ENCODE measurements at places on chromosomes 4 and X.

DNA sequence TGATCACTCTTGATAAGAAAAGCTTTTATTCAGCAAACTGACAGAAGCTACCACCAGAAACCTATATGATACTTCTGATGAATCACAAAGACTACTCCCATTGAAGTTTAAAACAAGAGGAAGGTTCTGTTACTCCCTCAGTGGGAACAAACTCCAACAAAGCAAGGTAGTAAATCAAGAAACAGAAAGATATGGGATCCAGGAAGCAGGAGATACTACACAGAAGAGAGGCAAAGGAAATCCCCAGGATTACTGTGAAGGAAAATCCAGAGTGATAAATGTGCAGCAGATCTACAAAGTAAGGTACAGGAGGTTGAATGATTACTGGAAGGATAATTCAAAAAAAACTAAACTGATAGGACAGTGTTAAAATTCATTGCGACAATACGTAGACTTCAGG lies 222.4 kb downstream of the HHIP start:
- DNase-seq = no peak

GRCh38 chrX:124690495-124690894 lies 344.1 kb downstream of the SH2D1A start:
- DNase-seq = no peak

GRCh38 chr4:77025643-77026321 lies 50.0 kb downstream of the CCNI start:
- DNase-seq = no peak

- DNase-seq = no peak
These were observed 50.5 kb downstream of the PSAPL1 start for GRCh38 chr4:7384003-7384928.

DNA sequence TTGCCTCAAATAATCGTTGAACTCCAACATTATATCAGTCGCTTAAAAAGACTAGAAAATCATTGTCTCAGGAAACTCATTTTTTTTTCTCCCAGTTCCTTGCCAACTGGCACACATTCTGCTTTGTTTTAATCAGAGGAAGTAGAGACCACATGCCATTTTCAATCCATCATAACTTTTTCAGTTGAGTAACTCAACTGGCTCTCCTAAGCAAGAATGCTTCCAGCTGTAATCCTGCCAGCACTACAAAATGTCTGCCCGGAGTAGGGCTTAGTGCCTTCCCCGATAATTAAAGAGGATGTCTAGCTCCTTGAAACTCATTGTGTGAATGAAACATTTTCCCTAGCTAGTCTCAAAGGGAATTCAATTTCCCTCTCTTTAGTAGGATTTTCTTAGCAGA lies 33.0 kb downstream of the FREM3 start:
- no peak for DNase-seq

DNA sequence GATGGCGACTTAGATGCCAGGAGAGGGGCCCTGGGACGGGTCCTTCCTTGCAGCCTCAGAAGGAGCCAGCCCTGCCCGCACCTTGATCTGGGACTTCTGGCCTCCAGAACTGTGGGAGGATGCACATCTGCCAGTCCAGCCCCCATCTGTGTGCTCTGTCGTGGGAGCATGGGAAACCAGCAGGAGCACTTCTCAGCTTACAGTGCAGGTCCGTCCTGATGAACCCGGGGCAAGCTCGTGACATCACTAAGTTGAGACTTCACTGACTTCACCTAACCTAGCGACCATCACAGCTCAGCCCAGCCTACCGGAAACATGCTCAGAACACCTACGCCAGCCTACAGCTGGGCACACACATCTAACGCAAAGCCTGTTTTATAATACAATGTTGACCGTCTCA lies 38.1 kb downstream of the ABLIM2 start:
- no peak for DNase-seq

GRCh38 chr4:143186649-143187048 lies 1.9 kb downstream of the USP38 start:
- DNase-seq = no peak

GRCh38 chrX:16966752-16967448 lies 20.4 kb downstream of the REPS2 start:
- no peak for DNase-seq

- DNase-seq = no peak
These were observed 74.5 kb upstream of the PAQR3 start for GRCh38 chr4:79013756-79014155.

DNA sequence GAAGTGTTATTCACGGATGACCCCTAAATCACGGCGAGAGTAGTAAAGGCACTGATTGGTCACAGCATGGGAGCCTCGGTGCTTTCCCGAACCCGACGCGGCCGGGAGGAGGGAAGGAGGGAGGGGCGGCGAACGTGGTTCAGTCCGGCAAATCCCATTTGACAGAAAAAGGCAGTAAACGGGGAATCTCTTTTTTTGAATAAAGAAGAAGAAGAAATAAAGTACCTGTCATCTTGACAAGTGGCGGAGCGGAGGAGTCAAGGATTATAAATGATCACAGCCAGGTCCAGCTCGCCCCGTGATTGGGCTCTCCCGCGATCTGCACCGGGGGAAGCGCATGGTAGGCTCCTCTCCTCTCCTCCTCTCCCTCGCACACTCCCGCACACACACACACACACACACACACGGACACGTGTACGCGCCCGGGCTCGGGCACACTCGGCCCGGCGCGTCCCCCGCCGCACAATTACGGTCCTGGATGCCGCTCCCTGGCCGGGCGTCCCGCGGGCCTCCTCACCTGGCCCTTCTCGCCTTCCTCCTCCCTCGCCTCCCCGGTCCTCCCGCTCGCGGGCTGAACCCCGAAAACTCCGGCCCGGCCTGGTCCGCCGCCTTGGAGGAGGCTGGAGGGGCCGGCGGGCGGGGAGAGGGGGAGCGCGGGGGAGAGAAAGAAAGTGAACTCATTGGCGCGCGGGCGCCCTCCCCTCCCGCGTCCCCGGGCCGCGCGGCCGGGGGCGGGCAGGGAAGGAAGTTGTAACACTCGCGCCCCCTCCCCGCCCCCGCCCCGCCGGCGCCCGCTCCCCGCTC lies 99.2 kb upstream of the TENM3 start:
- DNase-seq = peak; percentile 35

DNA sequence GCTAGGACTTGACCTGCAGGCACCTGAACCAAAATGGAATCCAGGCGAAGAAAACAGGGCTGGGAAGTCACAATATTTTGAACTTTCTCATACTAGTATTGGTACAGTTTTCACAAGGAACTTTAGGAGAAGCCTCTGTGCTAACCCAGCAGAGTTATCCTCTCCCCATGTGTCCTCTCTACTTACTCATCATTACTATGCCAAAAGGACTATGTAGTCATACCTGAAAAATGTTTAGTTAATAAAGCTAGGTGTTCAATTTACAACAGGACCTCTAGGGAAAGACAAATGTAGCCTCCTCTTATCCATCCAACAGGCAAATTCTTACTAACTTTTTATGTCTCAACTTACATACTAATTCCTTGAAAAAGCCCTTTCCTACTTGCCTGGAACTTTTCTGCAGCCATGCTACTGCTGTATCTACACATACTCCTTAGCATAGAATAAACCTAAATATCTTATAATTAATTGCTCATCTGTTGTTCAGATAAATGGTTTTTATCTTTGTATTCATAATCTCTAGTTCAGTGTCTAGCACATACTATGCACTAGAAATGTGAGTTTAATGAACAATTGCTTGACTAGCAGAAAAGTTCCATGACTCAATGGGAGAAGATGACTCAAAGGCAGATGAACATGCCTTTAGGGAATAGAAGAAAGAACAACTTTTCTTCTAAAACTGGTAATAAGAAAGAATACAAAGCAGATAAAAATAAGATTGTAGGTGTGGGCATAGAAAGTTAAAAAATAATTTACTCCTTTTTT lies 215.5 kb upstream of the VEGFC start:
- no peak for DNase-seq

GRCh38 chr4:159117968-159118367 lies 15.1 kb downstream of the RAPGEF2 start:
- DNase-seq = no peak

- no peak for DNase-seq
These were observed 545 bp downstream of the ABCE1 start for GRCh38 chr4:145098675-145099037.

- no peak for DNase-seq
These were observed 1068.4 kb downstream of the PCDH18 start for GRCh38 chr4:136463941-136464340.

GRCh38 chr4:876780-877179 lies 50.9 kb upstream of the CPLX1 start:
- DNase-seq = no peak

GRCh38 chr4:917466-917865 lies 14.7 kb downstream of the GAK start:
- no peak for DNase-seq

DNA sequence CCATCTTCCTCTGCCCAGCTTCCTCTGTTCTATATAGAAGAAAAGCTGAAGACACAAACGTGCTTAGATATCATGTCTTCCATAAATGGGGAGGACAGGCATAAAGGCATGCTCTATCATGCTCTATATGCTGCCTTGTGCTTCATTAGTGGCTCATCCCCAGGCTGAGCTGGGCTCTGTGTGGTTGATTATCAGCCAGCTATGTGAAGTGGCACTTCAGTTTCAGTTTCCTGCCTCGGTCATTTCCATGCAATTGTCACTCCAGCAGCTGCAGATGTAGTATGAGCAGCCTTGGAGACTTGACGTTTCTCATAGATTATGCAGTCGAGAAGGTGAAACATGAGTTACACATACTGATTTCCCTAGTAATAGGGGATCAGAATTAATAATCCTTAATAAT lies 106.2 kb downstream of the SYTL5 start:
- DNase-seq = no peak

DNA sequence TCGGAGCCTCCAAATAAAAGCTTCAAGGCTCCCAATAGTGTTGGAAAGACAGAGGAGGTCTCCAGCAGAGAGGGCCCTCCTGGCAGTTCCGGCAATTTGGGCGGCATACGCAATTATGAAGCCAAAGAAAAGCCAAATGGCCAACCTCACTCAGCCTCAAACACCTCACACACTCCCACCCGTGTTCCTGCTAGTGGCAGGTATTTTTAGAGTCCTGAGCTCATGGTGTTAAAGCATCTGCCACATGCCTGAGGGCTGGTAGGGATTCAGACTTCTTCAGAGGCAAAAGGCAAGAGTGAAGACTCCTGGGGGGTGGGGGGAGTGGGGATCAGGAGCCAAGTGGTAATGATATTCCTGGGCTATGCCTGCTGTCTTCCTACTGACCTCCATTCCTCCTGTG lies 7.4 kb downstream of the RAB33A start:
- DNase-seq = no peak

DNA sequence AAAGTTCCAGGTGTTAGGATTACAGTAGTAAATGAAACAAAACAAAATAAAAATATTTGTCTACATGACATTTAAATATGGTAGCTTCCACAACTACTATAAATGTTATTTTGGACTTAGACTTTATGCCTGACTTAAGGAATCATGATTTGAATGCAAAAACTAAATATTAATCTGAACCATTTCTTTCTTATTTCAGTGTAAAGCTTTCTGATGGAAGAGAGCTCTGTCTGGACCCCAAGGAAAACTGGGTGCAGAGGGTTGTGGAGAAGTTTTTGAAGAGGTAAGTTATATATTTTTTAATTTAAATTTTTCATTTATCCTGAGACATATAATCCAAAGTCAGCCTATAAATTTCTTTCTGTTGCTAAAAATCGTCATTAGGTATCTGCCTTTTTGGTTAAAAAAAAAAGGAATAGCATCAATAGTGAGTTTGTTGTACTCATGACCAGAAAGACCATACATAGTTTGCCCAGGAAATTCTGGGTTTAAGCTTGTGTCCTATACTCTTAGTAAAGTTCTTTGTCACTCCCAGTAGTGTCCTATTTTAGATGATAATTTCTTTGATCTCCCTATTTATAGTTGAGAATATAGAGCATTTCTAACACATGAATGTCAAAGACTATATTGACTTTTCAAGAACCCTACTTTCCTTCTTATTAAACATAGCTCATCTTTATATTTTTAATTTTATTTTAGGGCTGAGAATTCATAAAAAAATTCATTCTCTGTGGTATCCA lies 1.6 kb downstream of the CXCL8 start:
- no peak for DNase-seq

- DNase-seq = no peak
These were observed 268.0 kb downstream of the ADGRL3 start for GRCh38 chr4:61468024-61468720.

DNA sequence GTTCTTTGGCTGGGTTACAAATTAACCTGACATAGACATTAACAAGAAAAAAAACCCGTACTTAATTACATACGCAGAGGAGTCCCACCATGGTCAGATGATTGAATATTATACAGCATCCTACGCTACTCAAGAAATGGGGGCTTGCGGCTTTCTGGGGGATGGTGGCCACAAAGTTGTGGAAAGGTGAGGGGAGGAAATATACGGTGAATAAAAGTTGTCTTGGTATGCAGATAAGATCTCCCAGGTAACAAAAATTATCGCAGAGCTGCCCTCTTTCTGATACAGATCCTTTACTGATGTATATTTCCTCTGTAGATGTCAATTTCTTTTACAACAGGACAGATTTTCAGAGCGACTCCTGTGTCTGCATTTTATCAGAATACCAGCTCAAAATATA lies 890 bp downstream of the DCAF16 start:
- DNase-seq = no peak

GRCh38 chrX:120350450-120351138 lies 11.3 kb upstream of the ATP1B4 start:
- no peak for DNase-seq

DNA sequence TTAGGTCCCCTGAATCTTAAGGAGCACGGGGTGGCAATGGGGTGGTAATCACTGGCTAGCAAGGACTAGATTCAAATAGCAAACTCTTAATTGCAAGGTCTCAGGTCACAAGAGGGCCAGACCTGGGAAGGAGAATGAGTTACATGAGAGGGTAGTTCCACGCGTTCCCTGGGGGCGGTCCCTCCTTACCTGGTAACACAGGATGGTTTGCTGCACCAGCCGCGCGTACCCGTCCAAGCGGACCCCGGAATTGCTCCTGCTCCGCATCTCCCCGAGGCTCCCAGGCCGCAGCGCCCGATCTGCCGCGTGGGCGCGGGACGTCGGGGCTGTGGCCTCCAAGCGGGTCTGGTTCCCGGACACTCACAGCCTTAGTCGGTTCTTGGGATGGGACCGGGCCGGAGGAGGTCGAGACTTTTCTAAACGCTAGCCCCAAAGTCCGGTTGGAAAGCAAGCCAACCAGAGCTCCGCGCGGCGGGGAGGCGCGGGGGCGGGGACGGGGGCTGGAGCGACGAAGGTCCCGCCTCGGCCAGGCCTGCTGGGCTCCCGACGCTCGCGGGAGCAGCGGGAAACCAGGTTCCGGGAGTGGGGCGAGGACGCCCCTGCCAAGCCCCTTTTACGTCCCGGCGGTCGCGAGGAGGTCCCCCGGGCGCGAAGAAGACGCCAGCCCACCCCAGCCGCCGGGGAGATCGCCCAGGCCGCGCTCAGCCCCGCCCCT lies at the start of gene PHKA2:
TSS of gene PHKA2 (minus strand) at position 449 of the 715 bp plus-strand sequence. CDS start at position 267, 182 bp downstream.
- DNase-seq = no peak
